Tibial artery (tissue), 4 donors: ENCODE measurements at places on chromosomes 13 and 19.

DNA sequence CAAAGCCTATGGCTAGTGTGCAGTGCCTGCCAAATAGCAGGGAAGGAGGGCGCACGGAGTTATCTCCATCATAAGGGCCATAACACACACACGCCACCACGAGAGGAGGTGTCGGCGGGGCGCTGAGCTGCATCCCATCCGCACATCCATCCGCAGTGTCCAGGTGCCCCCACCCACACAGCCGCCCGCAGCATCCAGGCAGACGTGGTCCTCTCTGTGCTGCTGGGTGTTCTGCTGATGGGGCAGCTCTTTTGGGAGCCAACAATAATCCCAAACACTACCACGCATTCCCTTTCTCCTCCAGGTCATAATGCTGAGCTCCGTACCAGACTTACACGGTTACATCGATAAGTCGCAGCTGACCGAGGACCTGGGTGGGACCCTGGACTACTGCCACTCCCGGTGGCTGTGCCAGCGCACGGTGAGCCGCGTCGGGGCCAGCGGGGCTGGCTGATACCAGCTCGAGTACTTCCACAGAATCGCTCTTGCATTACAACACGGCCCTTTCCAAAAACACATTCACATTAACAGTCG is 41.5 kb upstream of the F7 start:
- H3K4me1 ChIP-seq, result no peaks in the 10 kb centered on the region
- no peaks in the 10 kb centered on the region for H3K27me3 ChIP-seq
- H3K36me3 ChIP-seq, result no peaks in the 10 kb centered on the region
- DNase-seq, result no peak
- H3K4me3 ChIP-seq, result no peak overlapping the region
- H3K27ac ChIP-seq, result no peak overlapping the region

DNA sequence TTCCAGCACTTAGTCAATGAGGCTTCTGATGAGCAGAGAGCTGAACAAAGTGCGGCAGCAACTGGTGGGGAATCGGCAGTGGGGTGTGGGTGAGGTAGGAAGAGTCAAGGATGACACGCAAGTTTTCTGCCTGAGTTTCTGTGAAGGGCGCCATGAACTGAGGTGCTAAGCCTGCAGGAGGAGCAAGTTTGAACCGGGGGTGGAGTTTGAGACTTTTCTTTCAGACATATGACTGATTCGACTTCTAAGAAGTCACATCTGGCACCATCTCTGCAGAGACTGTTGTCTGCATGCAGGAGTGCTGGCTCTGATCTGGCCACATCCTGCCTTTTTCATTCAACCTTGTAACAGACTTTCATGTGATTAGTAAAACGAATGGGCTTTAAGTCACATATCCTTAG is 14.8 kb upstream of the GPI start:
- DNase-seq, result no peak
- H3K27ac ChIP-seq, result no peak overlapping the region
- H3K4me3 ChIP-seq, result no peak overlapping the region

DNA sequence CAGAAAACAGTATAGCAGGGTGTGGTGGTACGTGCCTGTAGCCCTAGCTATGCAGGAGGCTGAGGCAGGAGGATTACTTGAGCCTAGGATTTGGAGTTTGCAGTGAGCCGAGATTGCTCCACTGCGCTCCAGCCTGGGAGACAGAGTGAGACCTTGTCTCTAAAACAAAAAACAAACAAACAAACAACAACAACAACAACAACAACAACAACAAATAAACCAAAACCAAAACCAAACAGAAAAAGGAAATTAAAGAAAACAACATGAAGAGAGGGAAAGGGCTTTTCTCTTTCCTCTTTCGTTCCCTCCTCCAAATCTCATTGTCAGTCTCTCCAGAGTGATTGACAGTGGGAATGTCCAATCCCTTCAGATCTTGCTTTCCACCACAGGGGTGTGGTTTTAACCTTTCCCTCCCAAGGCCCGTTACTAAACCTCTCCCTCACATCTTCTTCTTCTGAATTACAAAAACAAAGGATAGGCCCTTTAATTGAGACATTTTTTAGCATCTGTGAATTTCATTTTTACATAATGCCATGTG is 341.2 kb downstream of the HS6ST3 start:
- no peaks in the 10 kb centered on the region for H3K27me3 ChIP-seq
- no peaks in the 10 kb centered on the region for H3K4me1 ChIP-seq
- H3K36me3 ChIP-seq, result no peaks in the 10 kb centered on the region
- no peak overlapping the region for H3K4me3 ChIP-seq
- DNase-seq, result no peak
- H3K27ac ChIP-seq, result no peak overlapping the region

GRCh38 chr19:56301886-56302620 is 12.6 kb downstream of the ZSCAN5A start:
- no peaks in the 10 kb centered on the region for H3K4me1 ChIP-seq
- no peaks in the 10 kb centered on the region for H3K27me3 ChIP-seq
- H3K4me3 ChIP-seq, result no peak overlapping the region
- H3K36me3 ChIP-seq, result peaks cover 10% of the 10 kb centered on the region
- DNase-seq, result no peak

DNA sequence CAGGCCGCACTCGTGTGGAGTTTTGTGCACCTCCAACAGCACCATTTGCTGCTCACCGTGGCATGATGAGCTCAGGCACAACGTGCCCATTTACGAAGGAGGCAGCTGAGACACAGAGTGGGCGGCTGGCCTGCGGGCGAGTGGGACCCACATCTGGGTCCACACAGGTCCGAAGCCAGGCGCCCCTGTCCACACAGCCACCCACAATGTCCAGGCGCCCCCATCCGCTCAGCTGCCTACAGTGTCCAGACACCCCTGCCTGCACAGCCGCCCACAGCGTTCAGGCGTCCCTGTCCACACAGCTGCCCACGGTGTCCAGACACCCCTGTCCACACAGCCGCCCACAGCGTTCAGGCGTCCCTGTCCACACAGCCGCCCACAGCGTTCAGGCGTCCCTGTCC is 42.5 kb upstream of the F7 start:
- H3K4me3 ChIP-seq, result no peak overlapping the region
- H3K4me1 ChIP-seq, result no peaks in the 10 kb centered on the region
- DNase-seq, result no peak
- H3K27me3 ChIP-seq, result no peaks in the 10 kb centered on the region
- H3K36me3 ChIP-seq, result peaks cover 52% of the 10 kb centered on the region
- H3K27ac ChIP-seq, result no peak overlapping the region

GRCh38 chr13:45368571-45368970 is 27.6 kb upstream of the TPT1 start:
- H3K27me3 ChIP-seq, result no peaks in the 10 kb centered on the region
- no peaks in the 10 kb centered on the region for H3K4me1 ChIP-seq
- H3K4me3 ChIP-seq, result no peak overlapping the region
- H3K27ac ChIP-seq, result no peak overlapping the region
- DNase-seq, result no peak

DNA sequence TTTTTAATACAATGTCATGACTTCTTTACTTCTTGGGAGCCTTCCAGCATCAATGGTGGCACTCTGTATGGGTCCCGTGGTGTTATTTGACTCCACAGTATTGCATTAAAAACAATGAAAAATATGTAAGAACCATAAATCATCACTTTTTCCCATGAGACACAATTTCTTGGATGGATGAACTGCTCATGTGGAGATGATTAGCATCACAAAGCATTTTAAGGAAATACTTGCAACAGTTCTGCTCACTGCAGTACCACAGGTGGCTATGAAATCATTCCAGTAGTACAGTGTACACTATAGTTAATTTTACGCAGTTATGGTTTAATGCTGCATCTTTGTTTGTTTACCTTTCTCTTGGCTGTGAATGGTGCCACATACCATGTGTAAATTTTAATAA is 37.2 kb upstream of the C1QTNF9B start:
- H3K4me3 ChIP-seq, result no peak overlapping the region
- no peaks in the 10 kb centered on the region for H3K27me3 ChIP-seq
- no peaks in the 10 kb centered on the region for H3K4me1 ChIP-seq
- no peaks in the 10 kb centered on the region for H3K36me3 ChIP-seq
